ENCODE measurements at places on chromosomes 3 and 15.

GRCh38 chr15:96972201-96972600 lies 641.7 kb downstream of the NR2F2 start:
- DNase-seq: no peak

DNA sequence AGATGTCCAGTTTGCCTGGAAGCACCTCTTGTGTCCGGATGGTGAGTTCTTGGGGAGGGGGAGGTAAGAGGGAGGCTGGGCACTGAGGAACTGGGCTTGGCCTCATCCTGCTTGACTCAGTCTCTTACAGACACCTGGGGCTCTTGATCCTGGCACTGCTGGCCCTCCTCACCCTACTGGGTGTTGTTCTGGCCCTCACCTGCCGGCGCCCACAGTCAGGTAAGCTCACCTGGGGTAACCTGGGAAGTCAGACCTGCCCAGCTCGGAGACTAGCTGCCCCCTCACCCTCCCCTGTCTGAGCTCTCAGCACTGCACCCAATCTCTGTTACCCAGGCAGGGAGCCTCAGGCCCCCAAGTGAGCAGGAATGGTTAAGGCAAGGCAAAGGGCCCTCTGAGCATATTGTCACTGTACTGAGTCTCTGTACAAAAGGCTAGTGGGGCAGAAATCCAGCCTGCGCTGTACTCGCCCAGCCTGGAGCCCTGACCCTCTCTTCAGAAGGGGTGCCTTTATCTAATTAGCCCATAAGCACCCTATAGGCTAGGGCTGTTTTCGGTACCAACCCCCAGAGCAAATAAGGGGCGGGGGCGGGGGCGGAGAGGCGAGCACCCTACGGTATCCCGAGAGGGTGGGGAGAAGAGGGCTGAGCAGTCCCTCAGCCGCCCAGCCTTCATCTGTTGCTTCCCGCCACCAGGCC lies 2.2 kb upstream of the IL17RC start:
- DNase-seq: no peak

- DNase-seq: no peak
These were observed 334.7 kb upstream of the MDFIC2 start for GRCh38 chr3:70647094-70647493.

- no peak for DNase-seq
These were observed 253.2 kb upstream of the LRTM1 start for GRCh38 chr3:55180936-55181535.

GRCh38 chr15:86089422-86089821 lies 9.8 kb downstream of the AGBL1 start:
- no peak for DNase-seq

DNA sequence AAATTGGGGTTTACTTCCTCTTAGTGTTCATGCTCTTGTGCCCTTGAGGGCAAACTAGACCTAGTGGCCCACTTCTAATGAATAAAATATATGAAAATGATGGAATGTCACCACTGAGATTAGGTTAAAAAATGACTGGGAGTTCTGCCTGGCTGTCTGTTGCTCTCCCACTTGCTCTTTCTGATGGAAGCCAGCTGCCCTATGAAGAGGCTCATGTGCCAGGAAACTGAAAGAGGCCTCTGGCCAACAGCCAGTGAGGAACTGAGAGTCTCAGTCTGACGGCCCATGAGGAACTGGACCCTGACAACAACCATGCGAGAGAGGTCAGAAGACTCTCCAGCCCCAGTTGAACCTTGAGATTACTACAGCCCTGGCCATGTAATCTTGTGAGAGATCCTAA lies 107.1 kb upstream of the FHIT start:
- peak; percentile 55 for DNase-seq

DNA sequence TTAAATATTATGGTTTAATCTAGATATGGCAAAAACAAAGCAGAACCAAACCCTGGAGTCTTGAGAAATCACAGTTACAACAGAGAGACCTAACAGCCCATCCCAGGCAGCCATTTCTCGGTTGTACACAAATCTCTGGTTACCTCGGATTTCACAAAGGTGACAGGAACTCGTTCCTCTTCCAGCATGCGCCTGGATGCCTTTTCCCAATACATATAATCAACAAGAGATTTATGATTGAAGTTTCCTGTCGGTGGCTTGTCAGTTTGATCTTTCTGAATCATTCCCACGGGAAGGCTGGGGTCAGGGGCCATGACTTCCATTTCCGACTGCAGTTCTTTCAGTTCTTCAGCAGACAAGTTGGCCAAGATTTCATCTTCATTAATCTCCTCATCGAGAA lies 445 bp downstream of the LMOD3 start:
- DNase-seq: no peak

GRCh38 chr15:89326316-89326715 lies 8.3 kb downstream of the POLG start:
- no peak for DNase-seq

DNA sequence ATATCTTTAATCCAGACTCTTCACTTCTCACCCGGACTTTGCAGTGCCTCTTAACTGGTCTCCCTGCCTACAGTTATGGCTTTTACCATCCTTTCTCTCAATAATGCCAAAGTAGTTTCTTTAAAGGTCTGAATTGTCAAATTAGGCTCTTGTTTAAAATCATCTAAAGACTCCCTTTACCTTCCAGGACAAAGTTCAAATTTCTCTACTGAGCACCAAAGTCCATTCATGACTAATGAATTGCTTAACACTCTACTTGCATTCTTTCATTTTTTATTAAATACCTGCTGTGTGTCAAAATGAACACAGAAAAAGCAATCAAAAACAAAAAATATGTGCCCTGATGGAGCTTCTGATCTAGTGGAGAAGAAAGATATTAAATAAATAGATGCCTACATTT lies 472.4 kb upstream of the UBE2E2 start:
- no peak for DNase-seq

Data from right forelimb (tissue), 1 donor.